ENCODE measurements at places on chromosomes 2 and 18.

- no peak for DNase-seq
These were observed 89.5 kb upstream of the RBMS1 start for GRCh38 chr2:160583146-160583535.

DNA sequence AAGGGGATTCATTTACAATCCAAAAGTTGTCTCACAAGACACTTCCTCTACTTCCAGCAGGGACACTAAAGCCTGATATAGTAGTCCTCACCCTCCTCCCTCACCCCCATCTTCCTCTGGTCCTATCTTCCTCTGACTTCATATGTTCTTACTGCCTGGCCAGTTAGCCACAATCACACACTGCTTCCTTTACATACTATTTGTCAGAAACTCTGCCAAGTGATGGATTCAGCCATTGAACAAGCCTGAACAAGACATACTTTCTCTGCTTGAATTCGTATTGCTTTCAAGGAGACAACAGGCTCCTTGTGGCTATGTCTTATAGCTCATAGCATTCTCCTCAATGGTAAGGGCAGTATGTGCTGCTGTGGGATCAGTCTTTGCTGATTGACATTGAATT, 672.2 kb downstream of the BCL11A start:
- no peak for DNase-seq

DNA sequence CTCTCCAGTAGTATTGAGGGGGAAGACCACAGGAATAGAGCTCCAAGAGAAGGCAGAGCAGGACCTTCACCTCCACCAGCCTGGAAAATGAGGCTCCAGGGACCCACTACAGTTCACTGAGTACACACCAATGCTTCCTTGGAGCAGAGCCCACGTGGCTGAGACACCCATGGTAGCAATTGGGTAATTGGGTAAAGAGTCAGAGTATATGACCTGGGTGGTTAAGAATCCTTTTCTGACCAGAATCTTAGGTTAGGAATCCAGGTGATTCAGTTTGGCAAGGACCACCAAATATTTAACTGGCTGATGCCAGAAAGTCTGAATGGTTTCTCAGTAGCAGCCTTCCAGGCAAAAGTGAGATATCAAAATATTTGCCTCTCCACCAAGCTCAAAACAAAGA, 107.7 kb downstream of the MDH1 start:
- DNase-seq: no peak

- no peak for DNase-seq
These were observed 329.6 kb downstream of the BCL11A start for GRCh38 chr2:60223859-60224258.

GRCh38 chr2:73488079-73488478, 102.4 kb downstream of the ALMS1 start:
- no peak for DNase-seq

DNA sequence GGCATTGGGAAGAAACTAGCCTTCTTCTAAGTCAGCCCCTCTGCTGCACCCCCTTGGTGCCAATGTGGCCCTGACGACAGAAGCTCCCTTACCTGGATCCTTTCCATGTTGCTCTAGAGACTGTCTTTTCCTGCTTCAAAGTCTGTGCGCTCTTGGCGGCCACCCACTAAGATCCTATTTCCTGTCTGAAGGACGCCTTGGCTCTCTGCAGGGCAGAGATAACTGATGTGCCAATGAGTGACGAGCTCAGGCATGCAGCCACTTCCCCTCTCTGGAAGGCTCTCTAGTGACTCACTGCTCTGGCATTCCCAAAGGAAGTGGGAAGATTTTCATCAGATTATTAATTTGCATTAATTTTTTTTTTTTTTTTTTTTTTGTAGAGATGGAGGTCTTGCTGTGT, 273.5 kb downstream of the CDH20 start:
- DNase-seq: no peak

- no peak for DNase-seq
These were observed 50.6 kb upstream of the OSR1 start for GRCh38 chr2:19409046-19409445.

GRCh38 chr2:238574490-238575271, 148.0 kb downstream of the ASB1 start:
- DNase-seq: no peak

- DNase-seq: no peak
These were observed 261.1 kb upstream of the FN1 start for GRCh38 chr2:215697003-215697402.

DNA sequence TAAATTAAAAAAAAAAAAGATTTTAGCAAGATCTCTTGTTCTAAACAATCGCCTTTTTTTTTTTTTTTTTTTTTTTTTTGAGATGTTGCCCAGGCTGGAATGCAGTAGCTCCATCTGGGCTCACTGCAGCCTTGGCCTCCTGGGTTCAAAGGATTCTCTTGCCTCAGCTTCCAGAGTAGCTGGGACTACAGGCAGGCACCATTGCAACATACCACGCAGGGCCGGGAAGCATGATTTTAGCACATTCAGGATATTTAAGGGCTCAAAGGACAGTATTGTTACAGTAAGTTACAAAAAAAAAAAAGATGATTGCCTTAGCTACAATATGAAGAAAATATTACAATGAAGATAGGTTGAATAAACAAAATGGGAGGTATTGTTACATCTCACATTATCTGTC, 29.5 kb upstream of the SAP130 start:
- no peak for DNase-seq

DNA sequence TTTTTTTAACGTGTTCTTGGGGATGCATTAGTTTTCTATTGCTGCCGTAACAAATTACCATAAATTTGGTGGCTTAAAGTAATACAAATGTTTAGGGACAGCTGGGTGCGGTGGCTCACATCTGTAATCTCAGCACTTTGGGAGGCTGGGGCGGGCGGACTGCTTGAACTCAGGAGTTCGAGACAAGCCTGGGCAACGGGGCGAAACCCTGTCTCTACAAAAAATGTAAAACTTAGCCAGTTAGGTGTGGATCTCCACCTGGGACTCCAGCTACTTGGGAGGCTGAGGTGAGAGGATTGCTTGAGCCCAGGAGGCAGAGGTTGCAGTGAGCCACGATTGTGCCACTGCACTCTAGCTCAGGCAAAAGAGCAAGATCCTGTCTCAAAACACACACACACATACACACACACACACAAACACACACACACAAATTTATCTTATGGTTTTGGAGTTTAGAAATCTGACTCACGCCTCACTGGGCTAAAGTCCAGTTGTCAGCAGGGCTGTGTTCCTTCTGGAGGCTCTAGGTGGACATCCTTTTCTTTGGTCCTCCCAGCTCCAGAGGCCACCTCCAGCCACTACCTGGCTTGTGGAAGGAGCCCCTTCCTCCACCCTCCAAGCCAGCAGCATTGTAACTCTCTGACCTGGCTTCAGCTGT, 76.1 kb downstream of the SEPTIN10 start:
- no peak for DNase-seq

GRCh38 chr2:205730701-205731582, 48.6 kb downstream of the NRP2 start:
- DNase-seq: no peak

GRCh38 chr2:241451840-241452506, 56.4 kb downstream of the STK25 start:
- DNase-seq: no peak

GRCh38 chr2:134436706-134437105, 182.8 kb downstream of the MGAT5 start:
- DNase-seq: no peak

- no peak for DNase-seq
These were observed 257.4 kb downstream of the DOK6 start for GRCh38 chr18:69658103-69658502.

- DNase-seq: no peak
These were observed 744 bp downstream of the POU3F3 start for GRCh38 chr2:104854498-104855220.

DNA sequence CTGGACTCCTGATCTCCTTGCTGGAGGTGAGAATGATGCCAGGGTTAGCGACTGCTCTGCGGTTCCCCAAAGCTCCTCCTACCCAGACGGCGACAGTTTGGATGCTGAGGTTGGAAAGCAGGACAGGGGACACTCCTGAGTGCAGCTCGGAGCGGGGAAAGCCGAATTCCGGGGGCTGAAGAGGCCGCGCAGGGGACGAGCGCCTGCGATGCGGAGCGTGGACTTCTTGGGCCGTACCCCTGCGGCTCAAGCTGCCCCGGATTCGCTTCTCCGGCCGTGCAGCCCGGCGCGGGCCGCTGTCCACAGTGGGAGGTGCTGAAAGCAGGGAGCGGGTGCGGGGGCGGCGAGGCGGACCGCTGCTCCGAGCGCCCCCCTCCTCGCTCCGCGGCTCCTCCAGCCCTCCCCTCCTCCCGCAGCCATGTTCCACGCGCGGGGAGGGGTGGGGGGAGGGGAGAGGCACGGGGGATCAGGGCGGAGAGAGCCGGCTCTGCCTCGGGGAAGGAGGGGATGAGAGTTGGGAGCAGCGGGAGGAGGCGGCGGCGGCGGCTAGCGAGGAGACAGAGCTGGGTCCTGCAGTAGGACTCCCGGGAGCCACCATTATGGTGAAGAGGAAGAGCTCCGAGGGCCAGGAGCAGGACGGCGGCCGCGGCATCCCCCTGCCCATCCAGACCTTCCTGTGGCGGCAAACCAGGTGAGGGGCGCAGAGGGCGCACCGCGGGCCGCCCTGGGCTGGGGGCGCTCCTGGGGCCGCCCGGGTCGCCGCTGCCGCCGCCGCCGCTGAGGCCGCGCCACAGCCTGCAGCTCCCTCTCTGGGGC, at the start of gene UNC80:
UNC80 (plus strand) TSS at position 359 of the 816 bp plus-strand sequence; CDS start at position 600, 241 bp downstream.
- DNase-seq: peak; percentile 3

DNA sequence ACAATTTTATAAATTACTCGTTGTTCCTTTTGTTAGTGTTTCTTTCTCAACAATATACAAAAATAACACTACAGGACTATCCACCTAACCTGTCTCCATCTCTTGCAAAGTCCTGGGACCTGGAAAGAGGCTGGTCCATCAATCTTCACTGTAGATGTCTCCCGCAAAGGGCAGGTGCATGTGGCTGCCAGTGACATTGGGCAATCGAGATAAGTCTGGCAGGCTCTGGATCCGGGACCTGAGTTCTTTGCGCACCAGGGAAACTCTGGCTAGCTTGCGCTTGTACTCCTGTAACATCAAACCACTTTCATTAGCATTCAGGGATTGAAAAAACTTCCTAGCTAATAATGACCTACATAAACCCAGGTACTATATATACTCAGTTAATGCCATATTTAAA, 20.5 kb downstream of the RMP24 start:
- no peak for DNase-seq

DNA sequence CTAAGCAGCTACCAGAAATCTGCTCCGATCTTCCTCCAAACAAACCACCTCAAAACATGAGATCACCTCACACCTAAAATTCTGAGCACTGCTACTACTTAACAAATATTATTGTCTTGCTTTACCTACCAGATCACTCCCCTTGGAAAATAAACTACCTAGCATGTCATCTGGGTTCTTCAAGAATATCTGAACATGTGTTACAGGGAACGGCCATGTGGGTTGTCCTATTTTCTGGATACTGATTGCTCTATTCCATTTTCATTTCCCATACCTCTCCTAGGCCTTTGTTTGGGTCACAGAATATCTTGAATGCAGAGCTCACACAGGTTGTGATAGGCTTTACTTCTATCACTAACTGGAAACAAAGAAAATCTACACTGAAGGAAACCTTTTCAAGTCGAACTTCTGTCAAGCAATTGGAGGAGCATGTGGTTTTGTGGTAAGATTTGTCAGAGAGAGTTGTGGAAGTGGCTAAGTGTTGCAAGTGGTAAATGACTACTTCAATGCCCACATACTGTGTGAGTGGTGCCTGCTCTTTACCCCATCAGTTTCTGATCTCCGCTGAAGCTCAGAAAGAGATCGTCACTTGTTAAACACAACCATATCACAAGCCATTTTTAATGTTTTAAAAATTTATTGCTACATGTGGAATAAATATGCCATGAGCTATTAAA, 739.1 kb upstream of the ZEB2 start:
- no peak for DNase-seq

GRCh38 chr2:198100346-198100745, 296.0 kb downstream of the PLCL1 start:
- DNase-seq: no peak

DNA sequence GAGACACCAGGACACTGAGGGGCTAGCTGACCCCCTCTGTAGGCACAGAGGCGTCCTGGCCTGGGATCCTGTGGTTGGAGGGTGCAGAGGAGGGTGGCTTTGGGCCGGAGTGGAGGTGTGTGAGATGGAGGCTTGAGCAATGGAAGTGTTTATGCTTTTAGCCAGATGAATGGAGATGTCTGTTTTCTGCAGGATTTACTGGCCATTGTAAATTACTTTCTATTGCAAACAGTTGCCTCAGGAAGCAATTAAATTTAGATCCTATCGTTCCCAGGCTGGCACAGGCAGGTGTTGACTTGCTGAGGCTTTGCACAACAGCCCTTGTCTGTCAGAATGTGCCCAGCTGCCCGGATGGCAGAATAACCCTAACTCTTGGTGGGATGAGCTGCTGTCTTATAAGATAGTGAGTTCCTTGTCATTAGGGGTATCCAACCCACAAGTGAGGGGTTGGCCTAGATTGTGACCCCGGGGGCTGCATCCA, 1.8 kb upstream of the ARID5A start:
- DNase-seq: no peak

DNA sequence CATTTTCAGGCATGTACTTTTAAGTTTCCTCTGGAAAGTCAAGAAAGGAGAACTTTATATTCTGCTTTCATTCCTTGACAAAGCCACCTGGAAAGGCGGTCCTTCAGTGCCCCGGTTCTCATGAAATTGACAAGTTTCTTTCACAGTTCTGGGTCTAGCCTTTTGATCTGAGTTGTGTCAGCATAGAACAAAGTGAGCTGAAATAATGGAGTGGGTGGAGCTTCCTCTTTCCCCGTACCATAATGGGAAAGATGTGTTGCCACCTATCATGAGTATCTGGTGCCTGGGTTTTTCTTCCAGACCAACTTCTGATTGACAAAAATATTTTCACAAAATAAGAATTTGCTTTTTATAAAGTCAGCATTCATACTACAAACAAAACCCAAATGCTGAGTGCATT, 49.3 kb downstream of the PTRHD1 start:
- DNase-seq: no peak

DNA sequence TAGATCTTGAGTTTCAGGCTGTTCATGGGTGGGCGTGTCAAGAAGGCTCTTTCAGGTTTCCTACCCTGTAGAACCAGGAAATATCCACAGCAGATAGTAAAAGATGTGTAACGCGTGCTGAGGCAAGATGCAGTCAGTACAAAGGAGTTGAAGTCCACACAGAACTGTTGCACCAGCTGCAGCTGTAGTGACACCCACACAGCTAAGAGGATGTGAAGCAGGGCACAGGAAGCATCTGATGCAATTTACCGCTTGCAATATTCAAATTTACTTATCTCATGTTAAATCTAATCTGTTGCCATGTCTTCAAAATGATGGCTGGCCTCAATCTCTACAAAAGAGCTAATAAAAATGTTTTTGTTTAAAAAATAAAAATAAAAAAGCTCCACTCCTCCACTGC, 132.8 kb downstream of the ARHGAP15 start:
- DNase-seq: no peak

DNA sequence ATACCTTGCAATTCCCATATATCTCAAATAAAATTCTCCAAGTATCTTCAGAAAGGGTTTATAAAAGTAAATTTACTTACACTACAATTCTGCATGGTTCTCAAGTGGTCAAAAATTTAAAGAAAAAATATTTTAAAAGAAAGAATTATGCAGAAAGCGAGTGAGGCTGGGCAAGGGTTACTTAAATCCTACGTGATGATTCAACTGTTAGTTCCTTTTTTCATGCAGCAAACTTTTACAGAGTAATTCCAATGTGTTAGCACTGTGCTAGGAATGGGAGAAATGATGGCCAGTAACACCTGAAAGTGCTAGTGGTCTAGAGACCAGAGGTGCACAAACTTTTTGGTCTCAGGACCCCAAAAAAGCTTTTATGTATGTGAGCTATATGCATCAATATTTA, 133.4 kb downstream of the ATAD2B start:
- no peak for DNase-seq

GRCh38 chr2:49044350-49045079, 109.8 kb downstream of the FSHR start:
- no peak for DNase-seq

- no peak for DNase-seq
These were observed 528.6 kb upstream of the CDH2 start for GRCh38 chr18:28705482-28705881.

All from stimulated activated CD4-positive, alpha-beta T cell treated with anti-CD3 and anti-CD28 coated beads, Interleukin-15, amount 100 ng/mL, for 1 hour (primary cell).